ENCODE measurements at places on chromosomes 4 and X.

- DNase-seq, result no peak
These were observed 206.7 kb downstream of the MGST2 start for GRCh38 chr4:139872274-139872673.

DNA sequence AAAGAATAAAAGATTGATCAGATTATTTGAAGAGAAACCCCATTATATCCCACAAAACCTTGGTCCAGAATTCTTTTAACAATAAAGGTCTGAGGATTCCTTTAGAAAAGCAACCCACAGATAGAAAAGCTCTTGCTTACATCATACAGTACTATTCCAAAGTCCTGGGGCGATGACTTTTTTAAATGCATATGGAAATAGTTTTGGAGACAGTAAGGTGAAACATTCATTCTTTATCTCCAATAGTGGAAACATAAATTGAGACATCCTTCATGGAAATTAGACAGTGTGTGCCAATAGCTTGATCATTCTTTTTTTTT, 85.7 kb upstream of the UCP1 start:
- DNase-seq, result no peak

GRCh38 chrX:10728806-10729389, 108.5 kb upstream of the MID1 start:
- no peak for DNase-seq

- DNase-seq, result no peak
These were observed 47.8 kb downstream of the BEX3 start for GRCh38 chrX:103423955-103424638.

- no peak for DNase-seq
These were observed 20.7 kb upstream of the SLC25A6 start for GRCh38 chrX:1412551-1413161.

DNA sequence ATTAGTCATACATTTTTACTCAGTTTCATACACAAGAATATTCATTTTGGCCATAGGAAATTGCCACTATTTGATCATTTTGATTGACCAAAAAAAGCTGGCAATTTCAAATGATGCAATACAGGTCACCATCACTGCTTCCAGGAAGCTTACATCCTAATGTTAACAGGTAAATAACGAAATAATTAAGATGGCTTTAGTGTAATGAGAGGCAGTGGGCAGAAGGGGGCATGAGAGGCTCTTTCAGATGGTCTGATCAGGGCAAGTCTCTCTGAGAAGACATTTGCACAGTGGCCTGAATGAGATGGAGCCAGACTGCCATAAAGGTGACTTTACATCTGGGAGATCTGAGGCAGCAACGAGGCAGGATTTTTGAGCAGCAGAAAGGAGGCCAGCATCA, 170.7 kb downstream of the SLIT2 start:
- DNase-seq, result no peak

DNA sequence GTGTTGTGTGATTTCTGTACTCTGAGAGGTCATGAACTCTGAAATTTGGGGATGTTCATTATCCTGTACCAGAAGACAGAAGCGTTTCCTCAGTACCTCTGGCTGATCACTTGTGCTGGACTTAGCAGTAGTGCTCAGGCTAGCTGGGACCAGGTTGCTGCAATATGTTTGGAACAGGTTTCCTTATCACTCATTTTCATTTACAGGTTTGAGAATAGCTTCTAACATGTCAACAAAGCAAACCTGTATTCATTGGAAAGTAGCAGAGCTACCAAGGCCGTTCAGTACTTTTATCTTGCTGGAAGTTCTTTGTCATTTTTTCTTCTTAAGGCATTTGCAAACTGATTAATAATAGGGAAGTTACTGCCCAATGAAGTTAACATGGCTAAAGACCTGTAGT, 242.9 kb upstream of the ANKRD50 start:
- no peak for DNase-seq

- DNase-seq, result no peak
These were observed 24.2 kb upstream of the EXOC1L start for GRCh38 chr4:55795341-55795740.

DNA sequence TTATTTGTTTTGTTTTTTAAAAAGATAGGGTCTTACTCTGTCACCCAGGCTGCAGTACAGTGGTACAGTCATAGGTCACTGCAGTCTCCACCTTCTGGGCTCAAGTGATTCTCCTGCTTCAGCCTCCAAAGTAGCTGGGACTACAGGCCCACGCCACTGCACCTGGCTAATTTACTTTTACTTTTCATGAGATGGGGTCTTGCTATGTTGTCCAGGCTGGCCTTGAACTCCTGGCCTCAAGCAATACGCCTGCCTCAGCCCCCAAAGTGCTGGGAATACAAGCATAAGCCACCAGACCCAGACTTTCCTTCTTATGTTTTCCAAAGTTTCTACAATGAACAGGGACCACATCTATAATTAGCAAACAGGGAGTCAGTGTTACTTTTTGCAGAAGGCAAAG, 37.9 kb upstream of the MXD4 start:
- DNase-seq, result no peak

GRCh38 chr4:113502906-113503305, 258.6 kb downstream of the CAMK2D start:
- no peak for DNase-seq

DNA sequence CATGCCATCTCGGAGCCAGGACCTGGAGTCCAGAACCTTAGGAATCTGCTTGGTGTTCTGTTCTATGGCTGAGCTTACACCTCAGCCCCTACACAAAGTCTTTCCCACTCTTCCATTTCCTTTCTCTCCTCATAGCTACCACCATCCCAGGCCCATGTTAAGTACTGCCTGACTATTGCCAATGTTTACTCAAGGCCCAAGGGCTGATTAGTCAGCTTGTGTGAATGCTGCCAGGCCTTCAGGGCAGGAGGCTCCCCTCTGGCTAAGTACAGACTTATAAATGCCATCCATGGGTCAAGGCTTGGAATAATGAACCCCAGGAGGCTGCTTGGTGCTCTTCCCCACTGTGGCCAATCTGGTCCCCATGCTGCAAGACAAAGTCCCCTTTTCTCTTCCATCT, 411.6 kb upstream of the MAGEB18 start:
- DNase-seq, result no peak

- DNase-seq, result no peak
These were observed 43.6 kb upstream of the BMP2K start for GRCh38 chr4:78732332-78733104.

DNA sequence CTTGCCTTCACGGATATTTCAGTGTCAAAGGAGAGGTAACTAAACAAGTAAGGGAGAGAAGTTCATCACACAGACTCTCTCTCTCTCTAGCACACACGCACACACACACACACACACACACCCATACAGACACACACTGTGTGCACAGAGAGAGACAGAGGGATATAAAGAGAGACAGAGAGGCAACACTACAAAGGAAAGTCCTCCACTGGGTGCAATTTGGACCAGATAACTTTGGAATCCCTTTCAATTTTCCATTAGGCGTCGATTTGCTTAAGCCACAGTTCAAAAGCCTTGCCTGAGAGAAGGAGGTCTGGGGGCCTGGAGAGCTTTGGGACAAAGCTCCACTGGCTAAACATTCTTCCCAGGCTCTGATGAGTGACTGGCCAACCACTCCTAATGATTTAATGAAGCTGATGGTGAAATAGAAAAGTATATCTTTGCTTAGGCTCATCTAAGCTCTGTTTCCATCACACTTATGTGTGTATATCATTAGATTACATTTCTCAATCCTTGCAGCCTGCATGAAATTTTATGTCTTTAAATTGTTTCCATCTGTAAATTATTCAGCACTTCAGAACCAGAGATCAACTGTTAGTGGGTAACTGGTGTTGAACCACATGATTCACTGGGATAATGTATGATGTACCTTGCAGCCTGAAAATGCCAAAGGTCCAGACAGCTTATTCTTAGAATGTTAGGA, 180.8 kb downstream of the MAGEB17 start:
- DNase-seq, result no peak

GRCh38 chrX:18146954-18147353, 73.7 kb downstream of the BEND2 start:
- DNase-seq, result no peak

DNA sequence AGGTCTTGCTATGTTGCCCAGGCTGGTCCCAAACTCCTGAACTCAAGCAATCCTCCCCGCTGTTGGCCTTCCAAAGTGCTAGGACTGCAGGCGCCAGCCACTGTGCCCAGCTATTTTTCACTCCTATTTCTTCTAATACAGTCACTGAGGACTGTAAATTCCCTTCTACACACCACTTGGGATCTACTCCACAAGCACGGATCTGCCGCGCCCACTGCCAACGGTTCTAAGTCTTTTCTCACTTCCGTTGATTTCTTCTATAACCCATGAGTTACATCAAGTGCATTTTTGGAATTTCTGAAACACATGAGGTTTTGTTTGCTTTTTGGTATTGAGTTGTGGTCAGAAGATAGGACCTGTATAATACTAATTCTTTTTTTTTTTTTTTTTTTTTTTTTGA, 48.6 kb downstream of the FAM53A start:
- DNase-seq, result no peak

DNA sequence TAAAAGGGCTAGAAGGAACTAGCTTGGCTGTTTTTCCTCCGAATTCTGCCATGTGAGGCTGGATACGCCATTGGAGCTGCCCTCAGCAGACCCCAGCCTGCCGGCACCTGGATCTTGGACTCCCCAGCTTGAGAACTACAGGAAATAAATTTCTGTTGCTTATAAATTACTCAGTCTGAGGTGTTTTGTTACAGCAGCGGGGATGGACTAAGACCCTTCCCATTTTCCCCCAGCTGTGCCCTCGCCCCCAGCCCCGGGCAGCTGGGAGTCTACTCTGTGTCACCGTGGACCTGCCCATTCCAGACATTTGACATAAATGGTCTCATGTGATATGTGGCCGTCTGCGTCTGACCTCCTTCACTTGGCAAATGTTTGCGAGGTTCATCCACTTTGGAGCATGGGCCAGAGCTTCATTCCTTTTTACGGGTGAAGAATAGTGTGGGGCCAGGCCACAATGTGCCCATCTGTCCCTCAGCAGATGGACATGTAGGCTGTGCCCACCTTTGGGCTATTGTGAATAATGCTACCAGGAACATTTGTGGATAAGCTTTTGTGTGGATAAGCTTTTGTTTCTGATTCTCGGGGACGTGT, 30.7 kb upstream of the SPON2 start:
- DNase-seq, result no peak

DNA sequence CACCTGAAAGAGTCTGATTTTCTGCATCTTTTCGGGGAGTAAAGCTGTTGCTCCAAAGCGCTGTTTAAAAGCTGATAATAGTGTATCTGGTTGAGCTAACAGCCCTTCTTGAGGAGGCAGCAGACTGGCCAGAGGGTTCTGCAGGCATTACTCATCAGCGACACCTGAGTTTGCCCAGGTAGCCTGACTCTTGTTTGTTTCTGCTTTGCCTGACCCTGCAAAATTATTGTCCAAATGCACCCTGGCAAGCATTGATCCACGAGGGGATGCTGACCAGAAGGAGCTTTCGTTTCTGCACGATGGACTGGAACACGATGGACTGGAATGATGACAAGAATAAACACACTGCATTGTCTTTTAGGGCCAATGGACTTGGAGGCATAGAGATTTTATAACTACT, 6.2 kb downstream of the CD99 start:
- DNase-seq, result no peak

Data from femur (tissue), 1 donor.